ENCODE measurements at places on chromosomes 1 and 21. TPM values are rescaled to one million over a fixed set of nuclear protein-coding genes. Genes with fewer than 3 reads are reported as not detected.
A peak's percentile ranks its signal among the peaks of the same experiment; 100 is the strongest.

Gene PCNT
- 149 TPM for total RNA-seq

Gene LMOD1
- total RNA-seq: 6.1 TPM

DNA sequence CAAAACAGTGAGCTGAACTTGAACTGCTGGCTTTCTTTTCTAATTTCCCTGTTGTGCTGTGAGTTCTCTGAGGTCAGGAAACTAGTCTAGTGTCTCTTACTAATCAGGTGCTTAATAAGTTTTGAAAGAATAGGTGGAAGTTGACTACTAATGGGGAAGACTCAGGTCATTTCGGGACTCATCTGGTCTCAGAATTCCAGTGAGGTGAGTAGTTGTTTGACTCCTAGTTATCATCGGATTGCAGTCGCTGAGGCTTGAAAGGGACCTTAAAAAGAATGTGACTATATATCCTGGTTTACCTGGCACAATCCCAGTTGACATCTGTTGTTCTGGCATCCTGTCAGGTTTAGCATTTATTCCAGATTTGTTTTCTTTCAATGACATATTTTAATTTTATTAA, 81.4 kb upstream of the SPAG17 start:
- DNase-seq: no peak

DNA sequence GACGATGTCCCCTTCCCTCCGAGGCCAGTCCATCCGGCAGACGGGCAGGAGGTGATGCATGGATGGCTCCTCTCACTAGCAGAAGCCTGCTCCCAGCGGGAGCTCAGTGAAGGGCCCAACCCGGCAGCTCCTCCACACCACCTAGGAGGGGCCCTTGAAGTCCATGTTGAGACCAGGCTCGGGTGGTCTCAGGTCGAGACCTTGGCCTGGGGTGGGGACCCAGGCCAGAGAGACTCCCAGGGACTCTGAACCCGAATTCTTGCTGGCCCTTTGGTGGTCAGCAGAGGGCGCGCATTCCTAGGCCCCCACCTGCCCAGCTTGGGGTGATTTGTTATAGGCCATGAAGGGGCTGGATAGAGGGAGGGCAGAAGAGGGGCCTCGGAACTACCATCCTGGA, 642 bp upstream of the NT5C1A start:
- no peak for DNase-seq

- DNase-seq: peak; percentile 72
Measured at GRCh38 chr1:22126531-22126930, 16.4 kb downstream of the WNT4 start.

Gene KCNJ6
- 0.82 TPM for total RNA-seq

DNA sequence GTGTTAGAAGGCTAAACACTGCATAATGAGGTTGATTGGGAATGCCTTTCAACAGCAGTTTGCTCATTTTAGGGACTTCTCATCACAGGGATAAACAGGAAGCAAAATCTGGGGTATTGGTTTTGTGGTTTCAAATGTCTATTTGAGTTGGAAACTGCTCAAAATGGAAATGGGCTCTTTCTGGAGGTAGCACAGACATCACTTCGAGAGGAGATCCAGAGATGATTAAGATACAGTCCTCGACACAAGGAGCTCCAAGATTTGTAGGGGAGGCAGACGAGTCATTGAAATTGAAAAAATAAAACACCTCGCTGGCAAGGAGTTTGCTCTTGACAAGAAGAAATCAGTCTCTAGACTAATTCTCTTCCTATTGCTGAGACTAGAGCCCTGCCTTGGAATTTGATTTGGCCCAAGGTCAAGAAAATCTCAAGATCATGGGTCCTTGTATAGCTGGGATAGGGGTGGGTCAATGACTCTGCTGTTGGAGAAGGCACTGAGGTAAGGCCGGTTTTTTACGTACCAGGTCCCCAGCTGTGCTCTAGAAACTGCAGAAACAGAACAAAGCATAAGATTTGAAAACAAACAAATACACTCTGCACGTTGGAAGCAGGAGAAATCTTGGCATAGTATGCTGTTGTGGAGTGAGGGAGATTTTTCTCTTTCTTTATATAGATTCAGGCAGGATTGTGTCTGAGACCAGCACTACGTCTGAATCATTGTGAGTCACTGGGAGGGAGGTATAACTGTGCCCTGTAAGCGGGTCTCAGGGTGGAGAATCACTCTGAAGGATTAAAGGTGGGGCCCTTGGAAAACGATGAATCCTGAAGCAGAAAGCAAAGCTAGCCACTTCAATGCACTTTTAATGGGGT, 17.7 kb upstream of the KLHDC8A start:
- no peak for DNase-seq

GRCh38 chr1:238485057-238485911, 594.6 kb upstream of the ZP4 start:
- peak; percentile 22 for DNase-seq

DNA sequence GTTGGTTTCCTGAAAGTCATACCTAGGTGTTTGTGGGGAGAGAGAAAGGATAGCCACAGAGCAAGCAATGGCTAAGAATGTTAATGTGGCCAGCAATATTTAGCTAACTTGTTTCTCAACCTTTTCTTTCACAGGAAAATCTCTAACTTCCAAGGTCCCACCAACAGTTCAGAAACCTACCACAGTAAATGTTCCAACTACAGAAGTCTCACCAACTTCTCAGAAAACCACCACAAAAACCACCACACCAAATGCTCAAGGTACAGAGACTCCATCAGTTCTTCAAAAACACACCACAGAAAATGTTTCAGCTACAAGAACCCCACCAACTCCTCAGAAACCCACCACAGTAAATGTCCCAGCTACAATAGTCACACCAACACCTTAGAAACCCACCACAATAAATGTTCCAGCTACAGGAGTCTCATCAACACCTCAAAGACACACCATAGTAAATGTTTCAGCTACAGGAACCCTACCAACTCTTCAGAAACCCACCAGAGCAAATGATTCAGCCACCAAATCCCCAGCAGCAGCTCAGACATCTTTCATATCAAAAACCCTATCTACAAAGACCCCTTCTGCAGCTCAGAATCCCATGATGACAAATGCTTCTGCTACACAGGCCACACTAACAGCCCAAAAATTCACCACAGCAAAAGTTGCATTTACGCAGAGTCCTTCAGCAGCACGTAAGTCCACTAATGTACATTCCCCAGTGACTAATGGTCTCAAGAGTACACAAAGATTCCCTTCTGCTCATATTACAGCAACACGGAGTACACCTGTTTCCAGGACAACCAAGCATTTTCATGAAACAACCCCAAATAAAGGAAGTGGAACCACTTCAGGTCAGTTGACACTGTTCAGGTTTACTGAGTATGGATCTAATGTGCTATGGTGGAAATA, 15.3 kb downstream of the CD55 start:
- no peak for DNase-seq

Gene TEX38
- total RNA-seq: not detected

GRCh38 chr1:234755449-234755863, 145.5 kb upstream of the IRF2BP2 start:
- peak; percentile 94 for DNase-seq

Gene SCNM1
- total RNA-seq: 19.1 TPM

GRCh38 chr1:243543501-243543900, 287.7 kb downstream of the SDCCAG8 start:
- DNase-seq: no peak

- DNase-seq: no peak
Measured at GRCh38 chr1:202101184-202101583, 21.5 kb upstream of the GPR37L1 start.

- DNase-seq: no peak
Measured at GRCh38 chr1:4153571-4153970, 253.5 kb upstream of the C1orf174 start.

Gene CYP4B1
- 0.72 TPM for total RNA-seq

Data from tongue (tissue), 3 donors.